ENCODE measurements at places on chromosomes 1 and 21. TPM values are rescaled to one million over a fixed set of nuclear protein-coding genes. Genes with fewer than 3 reads are reported as not detected.

TMEM125 gene
- total RNA-seq, result 66.8 TPM

ASTN1 gene
- total RNA-seq, result 3.0 TPM

WNT3A gene
- total RNA-seq, result not detected

HLX gene
- total RNA-seq, result 4.2 TPM

CHRM3 gene
- 23.1 TPM for total RNA-seq

MCOLN3 gene
- total RNA-seq, result not detected

TSPEAR gene
- not detected for total RNA-seq

CD2 gene
- 5.0 TPM for total RNA-seq

FGR gene
- total RNA-seq, result 8.8 TPM

EFNA3 gene
- total RNA-seq, result 3.4 TPM

SPATA46 gene
- total RNA-seq, result not detected

RGS2 gene
- total RNA-seq, result 54.3 TPM

SLC6A9 gene
- 22.4 TPM for total RNA-seq

SEMA6C gene
- total RNA-seq, result 1.8 TPM

DDX59 gene
- total RNA-seq, result 12.5 TPM

C1orf87 gene
- total RNA-seq, result not detected

VCAM1 gene
- 8.4 TPM for total RNA-seq

SMCP gene
- not detected for total RNA-seq

KIF14 gene
- 0.68 TPM for total RNA-seq

ID3 gene
- total RNA-seq, result 174 TPM

GLIS1 gene
- 0.75 TPM for total RNA-seq

NHLH1 gene
- not detected for total RNA-seq

SLC22A15 gene
- 2.5 TPM for total RNA-seq

DDI2 gene
- 30.6 TPM for total RNA-seq

PLA2G5 gene
- total RNA-seq, result 3.1 TPM

BACE2 gene
- total RNA-seq, result 28.4 TPM

BEND5 gene
- not detected for total RNA-seq

CRP gene
- not detected for total RNA-seq

TAGLN2 gene
- 181 TPM for total RNA-seq

NR0B2 gene
- total RNA-seq, result not detected

CHD5 gene
- 0.14 TPM for total RNA-seq

SELL gene
- 2.9 TPM for total RNA-seq

ASCL5 gene
- not detected for total RNA-seq

ACTA1 gene
- 17.5 TPM for total RNA-seq

DUSP12 gene
- total RNA-seq, result not detected

KAZN gene
- 12.0 TPM for total RNA-seq

TAS1R2 gene
- not detected for total RNA-seq

RHBG gene
- total RNA-seq, result not detected

GCSAML gene
- 0.32 TPM for total RNA-seq

NCAM2 gene
- 0.96 TPM for total RNA-seq

CCDC185 gene
- total RNA-seq, result not detected

ERICH3 gene
- total RNA-seq, result not detected

OLFML3 gene
- 26.9 TPM for total RNA-seq

PCBP3 gene
- 7.8 TPM for total RNA-seq

TMEM240 gene
- total RNA-seq, result 3.8 TPM

DENND2C gene
- 1.1 TPM for total RNA-seq

MATN1 gene
- not detected for total RNA-seq

BTG3 gene
- total RNA-seq, result 51.0 TPM
